ENCODE measurements at places on chromosomes 16 and 17.
A peak's percentile ranks its signal among the peaks of the same experiment; 100 is the strongest.

DNA sequence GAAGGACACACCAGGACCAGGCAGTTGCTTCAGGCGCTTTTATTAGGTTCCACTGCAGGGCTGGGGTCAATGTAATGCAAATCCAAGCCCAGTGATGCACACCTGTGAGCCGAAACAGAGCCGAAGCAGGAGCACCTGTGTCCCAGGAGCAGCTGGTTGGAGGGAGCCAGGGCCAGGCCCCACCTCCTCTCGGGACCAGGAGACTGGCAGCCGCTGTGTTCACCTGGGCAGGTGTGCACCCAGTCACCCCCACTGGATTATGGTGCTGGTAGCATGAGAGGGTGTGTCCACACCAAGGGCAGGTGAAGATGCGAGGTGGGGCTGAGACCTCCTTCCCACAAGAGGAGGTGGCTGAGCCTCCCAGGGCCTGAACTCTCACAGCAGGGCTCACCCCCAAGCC lies 4.7 kb upstream of the FAAP100 start:
- no peak for DNase-seq

DNA sequence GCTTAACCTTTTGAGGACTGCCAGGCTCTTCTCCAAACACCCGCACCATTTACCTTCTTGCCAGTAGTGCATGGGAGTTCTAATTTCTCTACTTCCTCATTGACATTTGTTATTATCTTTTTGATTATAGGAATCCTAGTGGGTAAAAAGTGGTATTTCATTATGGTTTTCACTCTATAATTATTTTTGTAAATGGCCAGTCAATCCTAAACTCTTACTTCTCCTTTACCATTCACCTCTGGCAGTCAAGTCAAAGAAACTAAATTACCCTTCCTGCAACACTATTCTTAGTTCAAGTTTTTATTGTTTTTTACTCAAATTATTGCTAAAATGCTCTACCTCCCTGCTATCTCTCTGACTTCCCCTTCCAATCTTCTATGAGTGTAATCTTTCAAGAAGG lies 29.8 kb upstream of the ANKFY1 start:
- DNase-seq, result no peak

DNA sequence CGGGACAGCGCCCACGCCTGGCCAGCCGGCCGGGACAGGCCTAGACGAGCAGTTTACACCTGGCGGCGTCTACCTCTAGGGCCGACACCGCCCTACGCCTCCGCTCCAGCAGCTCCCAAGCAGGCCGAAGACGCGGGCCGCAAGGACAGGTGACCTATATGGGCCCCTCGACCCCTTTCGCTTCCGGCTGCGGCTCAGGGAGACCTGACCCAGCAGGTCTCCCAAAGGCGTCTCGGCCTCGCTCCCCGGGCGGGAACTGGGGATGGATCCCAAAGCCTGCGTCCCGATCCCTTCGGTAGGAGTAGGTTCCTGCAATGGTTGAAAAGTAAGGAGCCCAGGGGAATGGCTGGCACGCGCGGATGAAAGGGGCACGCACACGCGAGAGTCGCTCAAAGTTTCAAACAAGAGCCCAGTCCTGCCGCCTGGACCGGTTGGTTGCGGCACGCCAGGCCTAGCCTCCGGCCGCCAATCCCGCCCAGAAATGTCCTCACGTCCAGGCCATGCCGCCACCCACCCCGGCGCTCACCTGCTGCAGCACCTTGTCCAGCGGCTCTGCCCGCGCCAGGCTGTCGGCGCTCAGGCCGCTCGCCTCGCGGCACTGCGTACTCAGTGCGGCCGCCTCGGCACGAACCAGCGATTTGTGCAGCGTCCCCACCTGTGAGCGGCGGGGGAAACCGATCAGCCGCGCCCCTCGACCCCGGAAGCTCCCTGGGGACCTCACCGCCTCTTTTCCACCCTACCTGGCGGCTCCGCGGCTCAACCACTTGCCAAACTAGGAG lies 630 bp downstream of the ESRP2 start:
- DNase-seq, result no peak

DNA sequence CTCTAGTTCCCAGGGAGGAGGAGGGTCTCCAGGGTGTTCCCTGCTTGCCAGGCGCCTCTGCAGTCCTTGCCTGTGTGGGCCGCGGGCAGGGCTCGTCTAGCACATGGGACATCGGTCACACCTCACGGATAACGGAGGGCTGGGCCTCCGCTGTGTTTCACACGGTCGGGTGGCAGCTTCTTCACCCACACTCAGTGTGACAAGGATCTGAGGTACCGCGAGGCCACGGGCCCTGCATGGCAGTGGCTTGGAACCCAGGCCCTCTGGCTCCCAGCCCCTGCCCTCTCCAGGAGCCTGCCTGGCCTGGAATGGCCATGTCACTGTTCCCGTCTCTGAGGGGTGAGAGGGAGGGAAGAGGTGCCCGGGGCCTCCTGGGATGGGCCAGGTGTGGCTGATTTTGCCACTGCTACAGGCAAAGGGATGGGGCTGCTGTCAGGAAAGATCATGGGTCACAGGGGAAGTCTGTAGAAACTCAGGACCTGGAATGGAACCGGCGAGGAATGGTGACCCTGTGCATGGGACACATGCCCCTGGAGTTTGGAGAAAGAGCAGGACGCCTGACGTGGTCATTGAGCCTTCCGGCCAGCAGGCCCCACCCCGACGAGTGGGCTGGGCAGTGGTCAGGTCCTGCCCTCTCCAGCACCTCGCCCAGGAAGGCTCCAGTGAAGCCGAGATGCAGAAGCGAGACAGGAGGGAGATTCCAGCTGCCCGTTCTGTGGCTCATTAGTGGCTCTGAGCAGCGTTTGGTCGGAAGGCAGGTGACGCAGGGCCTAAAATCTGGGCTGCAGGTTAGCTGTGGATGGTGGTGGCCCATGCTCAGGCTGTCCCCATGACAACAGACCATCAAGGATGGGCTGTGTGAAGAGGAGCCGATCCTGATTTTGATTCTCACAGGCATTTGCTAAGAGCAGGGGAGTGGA lies 76.5 kb upstream of the GSE1 start:
- DNase-seq, result no peak

GRCh38 chr17:7107012-7107754 lies 7.4 kb downstream of the ASGR2 start:
- no peak for DNase-seq

GRCh38 chr17:9401434-9401833 lies 174.2 kb downstream of the STX8 start:
- DNase-seq, result no peak

DNA sequence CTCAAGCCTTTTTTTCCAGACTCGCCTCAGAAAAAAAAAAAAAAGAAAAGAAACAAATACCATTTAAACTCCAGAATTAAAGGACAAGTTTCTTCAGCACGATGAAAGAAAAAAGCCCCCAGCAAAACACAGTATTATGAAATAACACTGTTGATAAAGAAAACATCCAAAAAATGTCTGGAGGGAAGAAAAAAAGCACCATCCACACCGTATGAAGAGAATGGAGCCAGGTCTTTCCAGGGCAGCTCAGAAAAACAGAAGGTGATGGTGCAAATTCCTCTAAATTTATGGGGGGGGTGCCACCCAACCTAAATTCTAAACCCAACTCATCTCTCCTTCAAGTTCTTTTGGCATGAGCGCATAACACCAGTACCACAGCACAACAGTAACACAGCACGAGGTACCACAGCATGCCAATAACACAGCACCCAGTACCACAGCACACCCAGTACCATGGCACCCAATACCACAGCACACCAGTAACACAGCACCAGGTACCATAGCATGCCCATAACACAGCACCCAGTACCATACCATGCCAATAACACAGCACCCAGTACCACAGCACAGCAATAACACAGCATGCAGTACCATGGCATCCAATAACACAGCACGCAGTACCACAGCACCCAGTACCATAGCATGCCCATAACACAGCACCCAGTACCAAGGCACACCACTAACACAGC lies 19.0 kb downstream of the AXIN1 start:
- no peak for DNase-seq

- DNase-seq, result no peak
Measured at GRCh38 chr17:78812855-78813254, 27.8 kb downstream of the USP36 start.

DNA sequence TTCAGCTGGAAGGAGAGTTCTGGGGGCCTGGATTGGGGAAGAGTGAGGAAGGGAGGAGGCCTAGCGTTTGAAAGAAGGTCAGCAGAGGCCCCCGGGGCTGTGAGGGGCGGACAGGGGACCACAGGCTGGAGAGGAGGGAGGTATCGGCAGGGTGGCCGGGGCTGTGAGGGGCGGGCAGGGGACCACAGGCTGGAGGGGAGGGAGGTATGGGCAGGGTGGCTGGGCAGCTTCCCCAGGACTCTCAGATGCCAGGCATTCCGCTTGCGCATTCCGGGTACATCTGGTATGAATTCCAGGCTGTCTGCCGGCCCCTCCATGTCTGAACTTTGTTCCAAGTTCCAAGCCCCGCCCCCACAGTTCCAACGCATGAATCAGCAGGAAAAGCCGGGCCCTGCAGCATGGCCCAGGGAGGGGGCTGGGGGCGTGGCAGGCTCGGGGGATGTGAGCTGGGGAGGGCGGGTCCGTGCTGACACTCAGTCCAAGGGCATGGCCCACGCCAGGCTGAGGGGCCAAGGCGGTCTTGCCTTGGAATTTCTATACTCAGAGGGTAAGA lies 4.3 kb upstream of the TLCD2 start:
- DNase-seq, result peak; percentile 92

- DNase-seq, result no peak
Measured at GRCh38 chr17:45997624-45998023, 1.4 kb upstream of the STH start.

DNA sequence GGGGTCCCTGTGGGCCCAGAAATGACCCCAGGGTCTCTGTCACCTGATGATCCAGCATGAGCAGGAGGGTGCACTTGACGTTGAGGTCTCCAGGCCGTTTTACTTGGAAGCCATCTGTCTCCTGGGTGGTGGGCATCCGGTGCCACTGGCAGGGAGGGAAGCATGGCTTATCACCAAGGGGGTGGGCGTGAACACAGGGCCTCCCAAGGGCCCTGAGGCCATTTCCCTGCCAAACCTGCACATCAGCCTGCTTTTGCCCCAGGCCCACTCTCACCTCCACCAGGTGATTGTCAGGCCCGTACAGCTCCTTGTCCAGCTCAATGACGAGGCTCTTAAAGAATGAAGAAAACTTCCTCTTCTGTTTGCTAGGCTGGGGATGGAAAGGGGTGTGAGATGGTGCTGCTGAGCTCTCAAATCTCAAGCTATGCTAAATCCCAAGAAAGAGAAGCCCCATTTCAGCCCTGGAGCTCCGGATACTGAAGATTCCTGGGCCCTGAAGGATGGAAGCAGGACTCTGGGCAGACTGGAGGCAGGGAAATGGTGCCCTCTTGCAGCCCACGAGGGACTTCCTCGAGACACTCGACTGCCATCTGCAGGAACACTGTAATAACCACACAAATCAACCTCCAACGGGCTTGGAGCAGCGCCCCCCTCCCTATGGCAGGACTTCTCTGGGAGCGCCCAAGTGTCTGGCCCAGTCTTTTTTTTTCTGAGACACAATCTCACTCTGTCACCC lies 7.1 kb upstream of the FTSJ3 start:
- peak; percentile 48 for DNase-seq

GRCh38 chr16:71364133-71364681 lies 5.7 kb downstream of the CALB2 start:
- no peak for DNase-seq

GRCh38 chr17:39399791-39400190 lies 1.6 kb downstream of the FBXL20 start:
- DNase-seq, result no peak

DNA sequence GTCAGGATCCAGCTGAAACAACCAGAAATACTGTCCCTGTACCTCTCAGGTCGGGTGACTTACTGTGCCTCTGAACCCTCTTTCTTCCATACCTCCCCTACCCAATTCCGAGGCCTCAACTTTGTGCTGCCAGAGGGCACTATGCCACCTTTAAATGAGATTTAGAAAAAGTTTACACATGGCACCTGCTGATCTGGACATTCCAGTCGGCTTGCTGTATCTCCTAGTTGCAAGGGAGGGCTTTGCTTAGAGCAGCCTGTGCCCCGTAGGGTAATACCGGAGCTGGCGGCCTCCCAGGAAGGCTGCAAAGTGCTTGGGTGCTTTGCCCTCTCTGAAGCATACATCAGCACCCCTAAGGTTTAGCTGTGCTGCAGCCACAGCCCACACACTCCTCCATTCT lies 306.0 kb upstream of the RBFOX1 start:
- DNase-seq, result no peak

GRCh38 chr16:54651440-54652195 lies 279.0 kb upstream of the IRX5 start:
- peak; percentile 64 for DNase-seq

GRCh38 chr17:19650826-19651225 lies 2.3 kb downstream of the ALDH3A2 start:
- no peak for DNase-seq

GRCh38 chr17:16623282-16623681 lies 30.4 kb downstream of the ZNF624 start:
- no peak for DNase-seq

DNA sequence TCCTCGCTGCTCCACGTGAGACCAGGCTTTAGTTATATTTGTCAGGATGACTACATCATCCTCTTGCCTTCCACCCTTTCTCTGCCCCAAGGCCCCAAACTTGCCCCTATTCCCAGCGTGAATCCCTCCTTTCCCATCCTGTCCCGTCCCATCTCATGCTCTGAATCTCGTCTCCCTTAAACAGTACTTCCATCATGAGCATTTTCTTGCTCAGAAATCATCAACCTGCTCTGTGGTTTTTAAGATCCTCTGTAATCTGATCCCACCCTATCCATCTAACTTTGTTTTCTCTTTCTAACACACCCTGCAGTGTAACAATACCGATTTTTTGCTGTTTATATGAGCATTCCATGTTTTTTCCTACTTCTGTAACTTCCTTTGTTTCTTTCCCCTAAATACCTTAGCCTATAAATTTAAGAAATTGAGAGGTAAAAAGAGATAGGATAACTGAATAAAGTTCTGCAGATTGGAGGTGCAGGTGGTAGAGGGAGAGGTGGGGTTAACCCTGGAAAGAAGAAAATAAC lies 39.7 kb downstream of the MRTFB start:
- DNase-seq, result no peak

DNA sequence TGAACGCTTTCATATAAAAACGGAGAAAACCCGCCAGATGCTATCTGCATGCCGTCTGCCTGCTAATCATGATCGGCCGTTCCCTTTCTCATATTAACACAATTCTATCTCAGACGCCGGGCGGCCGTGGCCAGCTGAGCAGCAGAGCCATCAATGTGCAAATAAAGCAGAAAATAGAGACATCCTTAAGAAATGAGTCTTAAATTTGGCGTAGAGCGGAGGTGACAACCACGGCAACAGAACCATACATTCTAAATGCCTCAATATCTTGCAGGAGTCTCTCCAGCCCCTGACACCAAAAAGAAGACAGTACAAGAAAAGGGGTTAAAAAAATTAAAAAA lies 2.7 kb upstream of the IRX5 start:
- peak; percentile 30 for DNase-seq

- no peak for DNase-seq
Measured at GRCh38 chr16:87317750-87318644, 805 bp upstream of the C16orf95 start.

- DNase-seq, result no peak
Measured at GRCh38 chr16:66691234-66691633, 5.3 kb downstream of the CMTM4 start.

GRCh38 chr16:6143020-6143419 lies 1045.4 kb upstream of the EEF2KMT start:
- DNase-seq, result no peak

- no peak for DNase-seq
Measured at GRCh38 chr17:21379080-21379711, 3.0 kb downstream of the KCNJ12 start.
